GM13977 (cell line): ENCODE measurements at places on chromosomes 3 and 15.

DNA sequence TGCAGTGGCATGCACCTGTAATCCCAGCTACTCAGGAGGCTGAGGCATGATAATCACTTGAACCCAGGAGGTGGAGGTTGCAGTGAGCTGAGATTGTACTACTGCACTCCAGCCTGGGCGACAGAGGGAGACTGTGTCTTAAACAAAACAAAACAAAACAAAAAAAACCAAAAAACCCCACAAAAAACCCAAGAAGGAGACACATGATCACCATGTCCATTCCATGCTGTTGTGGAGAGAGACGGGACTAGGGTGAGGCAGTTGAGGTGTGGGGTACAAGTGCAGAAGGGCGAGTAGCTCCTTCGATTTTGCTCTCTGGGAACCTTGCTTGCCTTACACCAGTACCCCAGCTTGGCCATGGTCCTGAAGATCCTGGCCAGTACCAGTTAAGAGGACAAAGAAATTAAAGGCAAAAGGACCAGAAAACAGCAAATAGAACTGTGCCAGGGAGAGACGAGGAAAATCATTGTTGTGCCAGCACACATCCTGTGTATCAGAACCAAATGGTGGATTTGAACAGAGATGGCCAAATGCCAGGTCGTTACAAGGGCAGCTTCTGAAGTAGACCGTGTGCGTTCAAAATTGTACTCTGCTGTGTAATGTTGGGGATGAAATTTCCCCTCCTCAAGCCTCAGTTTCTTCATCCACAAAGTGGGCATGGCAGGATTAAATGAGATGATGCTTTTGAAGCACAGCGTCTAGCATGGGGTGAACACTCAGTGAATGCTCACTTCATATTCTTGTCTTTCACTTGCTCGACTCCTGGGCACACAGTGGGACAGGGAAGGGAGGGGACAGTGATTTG lies 42.9 kb upstream of the CTSH start:
- DNase-seq: no peak

DNA sequence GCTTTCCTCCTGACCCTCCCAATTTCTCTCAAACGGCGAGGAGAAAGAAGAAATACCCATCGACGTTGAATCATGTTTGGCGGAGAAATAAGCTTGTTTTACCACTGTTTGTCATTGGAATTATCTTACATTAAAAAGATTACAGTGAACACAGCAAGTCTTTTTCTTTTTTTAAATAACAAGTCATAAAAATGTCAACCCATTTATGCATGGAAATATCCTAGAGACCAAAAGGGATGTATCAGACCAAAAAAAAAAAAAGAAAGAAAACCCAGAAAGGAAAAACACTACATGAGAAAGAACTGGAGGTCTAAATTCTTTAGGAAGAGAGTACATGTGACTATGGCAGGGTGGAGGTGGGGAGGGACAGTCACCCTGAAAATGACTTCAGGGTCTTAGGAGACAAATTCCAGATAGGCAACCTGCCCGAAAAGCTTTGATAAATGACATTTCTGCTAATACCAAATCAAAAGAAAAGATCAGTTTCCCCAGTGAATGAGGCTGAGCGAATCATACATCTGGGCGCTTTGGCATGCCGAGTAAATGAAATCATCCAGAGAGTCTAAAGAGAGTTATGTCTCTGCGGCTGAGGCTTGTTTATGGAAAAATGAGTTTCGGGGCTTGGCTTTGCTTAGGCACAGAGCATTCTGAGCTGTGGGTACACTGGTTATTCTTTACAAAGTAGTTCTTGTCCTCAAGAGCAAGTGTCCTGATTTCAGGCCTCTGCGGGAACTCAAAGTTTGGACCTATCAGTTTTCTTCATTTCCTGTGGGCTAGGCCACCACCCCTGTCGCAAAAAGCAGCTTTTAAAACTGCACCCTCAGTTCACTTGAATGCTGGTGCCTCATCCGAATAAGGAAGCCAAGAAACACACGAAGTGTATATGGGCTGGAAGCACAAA lies 110.1 kb upstream of the TGFBR2 start:
- no peak for DNase-seq

GRCh38 chr3:186021673-186022362 lies 84.0 kb upstream of the TRA2B start:
- DNase-seq: no peak

GRCh38 chr15:77352887-77353286 lies 67.0 kb downstream of the PEAK1 start:
- DNase-seq: no peak

DNA sequence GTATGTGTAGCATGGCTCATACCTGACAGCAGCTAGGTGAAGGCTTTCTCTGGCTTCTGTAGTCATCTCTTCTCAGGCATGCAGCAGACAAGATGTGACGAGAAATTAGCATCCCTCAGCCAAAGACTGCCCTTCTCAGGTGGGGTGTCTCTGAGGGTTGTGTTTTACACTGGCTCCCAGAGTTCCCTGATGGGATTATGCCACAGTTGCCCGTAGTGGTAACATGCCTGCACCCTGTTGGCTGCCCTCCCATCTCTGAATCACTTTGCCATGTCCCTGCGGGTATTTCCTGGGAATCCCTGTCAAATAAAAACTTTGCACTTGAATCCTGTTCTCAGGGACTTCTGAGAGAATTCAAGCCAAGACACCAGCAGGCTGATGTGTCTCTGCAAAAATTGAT lies 70.5 kb downstream of the LRTM1 start:
- no peak for DNase-seq

DNA sequence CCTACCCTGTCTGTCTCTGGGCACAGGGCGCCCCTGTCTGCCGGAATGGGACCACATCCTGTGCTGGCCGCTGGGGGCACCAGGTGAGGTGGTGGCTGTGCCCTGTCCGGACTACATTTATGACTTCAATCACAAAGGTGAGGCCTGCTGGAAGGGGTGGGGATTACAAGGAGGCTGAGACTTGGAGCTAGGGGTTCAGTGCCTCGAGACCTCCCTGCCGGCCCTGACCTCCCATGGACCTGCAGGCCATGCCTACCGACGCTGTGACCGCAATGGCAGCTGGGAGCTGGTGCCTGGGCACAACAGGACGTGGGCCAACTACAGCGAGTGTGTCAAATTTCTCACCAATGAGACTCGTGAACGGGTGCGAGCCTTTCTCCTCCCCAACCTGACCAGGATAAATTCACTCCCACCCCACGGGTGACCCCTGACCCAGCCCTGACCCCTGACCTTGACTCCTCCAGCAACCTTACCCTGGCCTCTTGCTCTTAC lies 20.4 kb downstream of the PTH1R start:
- no peak for DNase-seq

DNA sequence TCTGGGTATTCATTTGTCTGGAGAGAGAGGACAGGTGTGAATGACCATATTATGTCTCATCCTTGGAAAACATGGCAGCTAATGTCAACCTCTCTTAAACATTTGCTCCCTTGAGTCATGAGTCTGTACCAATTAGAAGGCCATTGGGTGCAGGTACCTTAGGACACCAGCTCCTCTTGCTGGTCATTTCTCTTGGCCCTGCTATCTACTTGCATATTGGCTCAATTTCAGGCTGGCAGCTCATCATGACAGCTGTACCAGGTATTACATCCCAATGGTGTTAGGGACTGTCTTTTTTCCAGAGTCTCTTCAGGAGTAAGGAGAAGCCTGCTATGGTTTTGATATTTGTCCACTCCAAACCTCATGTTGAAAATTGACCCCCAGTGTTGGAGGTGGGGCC lies 92.2 kb upstream of the ANKRD28 start:
- no peak for DNase-seq

GRCh38 chr3:155753038-155753639 lies 8.3 kb upstream of the PLCH1 start:
- DNase-seq: no peak

DNA sequence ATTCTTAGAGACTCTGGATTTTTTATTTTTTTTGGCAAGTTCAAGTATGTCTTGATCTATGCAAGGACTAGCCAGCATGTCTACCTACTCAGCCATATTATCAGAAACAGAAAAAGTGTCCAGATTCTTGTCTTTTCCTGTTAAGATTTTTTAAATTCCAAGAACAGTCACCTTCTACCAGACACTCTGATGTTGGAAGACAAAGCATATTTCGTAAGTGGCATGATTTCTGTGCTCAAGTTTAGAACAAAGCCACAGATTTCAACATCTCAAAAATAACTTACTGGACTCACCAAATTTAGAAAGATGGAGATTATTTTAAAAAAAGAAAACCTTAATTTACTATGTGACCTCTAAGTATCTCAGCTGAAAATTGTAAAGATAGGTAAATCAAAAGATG lies 61.9 kb downstream of the GOLGA6L7 start:
- DNase-seq: no peak

GRCh38 chr15:60713119-60714084 lies 234.5 kb upstream of the ICE2 start:
- DNase-seq: no peak

DNA sequence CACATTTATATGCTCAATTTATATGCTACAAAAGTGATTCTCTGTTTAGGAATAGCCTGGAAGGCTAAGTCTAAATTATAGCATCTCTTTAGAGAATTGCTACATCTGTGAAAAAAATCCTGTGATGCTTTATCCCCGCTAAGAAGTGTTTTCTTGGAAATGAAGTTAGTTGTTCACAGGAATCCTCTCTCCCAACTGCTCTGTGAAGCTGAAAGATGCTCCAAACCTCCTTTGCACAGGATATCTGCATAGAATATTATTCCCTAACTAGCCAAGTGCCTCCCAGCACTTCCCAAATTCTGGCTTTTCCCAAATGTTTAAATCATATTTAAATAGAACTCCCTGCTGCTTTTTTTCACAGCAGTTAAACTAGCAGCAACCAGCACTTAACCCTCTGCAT lies 132.2 kb downstream of the SRGAP3 start:
- DNase-seq: no peak

DNA sequence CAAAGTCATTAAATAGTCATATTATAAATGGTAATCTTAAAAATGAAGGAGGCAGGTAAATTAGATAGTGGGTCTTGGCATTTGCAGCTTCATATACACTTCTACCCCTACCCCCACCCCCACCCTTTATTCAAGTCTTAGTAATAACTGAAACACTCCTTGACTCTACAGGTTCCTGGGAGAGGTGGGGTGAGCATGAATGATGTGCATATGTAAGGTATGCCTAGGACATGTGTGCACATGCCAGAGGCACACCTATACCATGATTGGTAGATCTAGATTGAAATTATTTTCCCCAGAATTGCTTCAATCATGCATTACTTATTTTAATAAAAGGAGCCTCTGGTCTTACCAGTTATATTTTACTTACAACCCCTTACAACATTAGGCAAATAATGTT lies 40.1 kb upstream of the PDCD6IP start:
- no peak for DNase-seq

DNA sequence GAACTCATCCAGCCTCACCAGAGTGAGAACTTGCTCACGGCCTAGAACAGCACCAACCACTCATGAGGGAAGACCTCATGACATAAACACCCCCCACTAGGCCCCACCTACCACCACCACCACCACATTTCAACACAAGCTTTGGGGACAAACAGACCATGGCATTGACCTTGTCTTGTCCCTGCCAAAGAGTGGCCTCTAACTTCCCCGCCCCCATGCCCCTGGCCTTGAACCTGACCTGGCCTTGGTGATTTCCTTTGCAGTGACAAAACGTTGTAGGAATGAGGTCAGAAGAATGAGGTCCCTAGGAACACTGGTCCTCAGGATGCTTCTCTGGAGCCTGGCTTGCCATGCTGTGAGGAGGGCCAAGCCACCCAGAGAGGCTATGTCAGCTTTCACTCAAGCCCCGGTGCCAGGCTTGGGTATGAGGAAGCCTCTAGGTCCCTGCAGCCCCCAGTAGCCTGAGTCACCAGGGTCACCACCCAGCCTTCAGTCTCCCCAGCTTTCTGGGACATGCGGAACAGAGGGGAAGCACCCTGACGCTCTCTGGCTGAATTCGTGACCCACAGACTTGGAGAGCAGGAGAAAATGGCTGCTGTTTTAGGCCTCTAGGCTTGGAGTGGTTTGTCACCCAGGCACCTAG lies 57.9 kb downstream of the TPRA1 start:
- DNase-seq: no peak

- DNase-seq: no peak
Measured at GRCh38 chr15:68279779-68280753, 2.5 kb downstream of the FEM1B start.

GRCh38 chr3:60102154-60102553 lies 1052.3 kb upstream of the CFAP20DC start:
- DNase-seq: no peak
